Fibroblast of skin of right quadriceps (primary cell): ENCODE measurements at places on chromosomes 13 and 19.

DNA sequence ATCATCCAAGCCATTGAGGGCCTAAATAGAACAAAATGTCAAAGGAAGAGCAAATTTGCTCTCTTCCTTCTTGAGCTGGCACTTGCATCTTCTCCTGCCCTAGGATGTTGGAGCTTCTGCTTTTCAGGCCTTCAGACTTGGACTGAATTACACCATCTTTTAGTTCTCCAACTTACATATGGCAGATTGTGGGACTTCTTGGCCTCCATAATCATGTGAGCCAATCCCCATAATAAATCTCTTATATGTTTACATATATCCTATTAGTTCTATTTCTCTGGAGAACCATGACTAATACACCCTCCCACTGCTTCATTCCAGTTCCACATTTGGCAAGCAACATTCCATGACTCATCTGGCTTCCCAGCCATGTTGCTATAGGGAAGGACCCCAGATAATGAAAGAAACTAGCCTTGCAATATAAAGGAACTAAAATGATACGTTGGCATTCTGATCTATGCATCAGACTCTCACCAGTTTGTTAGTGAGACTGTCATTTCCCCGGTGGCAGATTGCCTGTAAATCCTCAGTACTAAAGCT lies 11.0 kb upstream of the ACOD1 start:
- DNase-seq = peak; percentile 99

- no peak for DNase-seq
Measured at GRCh38 chr13:107351305-107351704, 783.4 kb upstream of the ARGLU1 start.

- no peak for DNase-seq
Measured at GRCh38 chr13:98869408-98870090, 108.3 kb downstream of the DOCK9 start.

DNA sequence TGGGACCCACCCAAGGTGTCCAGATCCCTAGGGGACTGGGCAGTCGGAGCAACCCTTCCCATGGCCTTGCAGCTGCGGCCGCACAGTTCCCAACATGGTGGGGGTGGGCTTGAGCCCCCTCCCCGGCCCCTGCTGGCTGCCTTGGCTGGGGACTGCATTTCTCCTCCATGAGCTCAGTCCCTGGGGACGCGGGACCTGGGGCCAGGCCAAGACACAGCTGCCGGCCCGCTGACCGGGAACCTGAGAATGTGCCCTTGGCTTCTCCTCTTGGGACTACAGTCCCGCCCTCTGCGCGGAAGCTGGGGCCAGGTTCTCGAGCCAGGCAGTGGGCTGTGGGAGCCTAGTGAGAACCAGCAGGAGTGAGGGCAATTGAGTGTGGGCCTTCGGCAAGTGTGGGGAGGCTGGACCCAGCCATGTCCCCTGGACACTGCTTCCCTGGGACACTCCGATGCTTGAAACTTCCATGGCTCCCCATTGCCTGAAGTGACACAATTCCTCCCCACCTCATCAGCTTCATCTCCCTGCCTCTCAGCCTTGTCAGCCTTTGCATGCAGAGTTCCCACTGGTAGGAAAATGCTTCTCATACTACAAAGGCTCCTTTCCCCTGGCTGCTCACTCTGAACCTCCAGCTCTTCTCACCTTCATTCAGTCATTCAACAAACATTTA lies 13.1 kb upstream of the NOTCH3 start:
- no peak for DNase-seq

DNA sequence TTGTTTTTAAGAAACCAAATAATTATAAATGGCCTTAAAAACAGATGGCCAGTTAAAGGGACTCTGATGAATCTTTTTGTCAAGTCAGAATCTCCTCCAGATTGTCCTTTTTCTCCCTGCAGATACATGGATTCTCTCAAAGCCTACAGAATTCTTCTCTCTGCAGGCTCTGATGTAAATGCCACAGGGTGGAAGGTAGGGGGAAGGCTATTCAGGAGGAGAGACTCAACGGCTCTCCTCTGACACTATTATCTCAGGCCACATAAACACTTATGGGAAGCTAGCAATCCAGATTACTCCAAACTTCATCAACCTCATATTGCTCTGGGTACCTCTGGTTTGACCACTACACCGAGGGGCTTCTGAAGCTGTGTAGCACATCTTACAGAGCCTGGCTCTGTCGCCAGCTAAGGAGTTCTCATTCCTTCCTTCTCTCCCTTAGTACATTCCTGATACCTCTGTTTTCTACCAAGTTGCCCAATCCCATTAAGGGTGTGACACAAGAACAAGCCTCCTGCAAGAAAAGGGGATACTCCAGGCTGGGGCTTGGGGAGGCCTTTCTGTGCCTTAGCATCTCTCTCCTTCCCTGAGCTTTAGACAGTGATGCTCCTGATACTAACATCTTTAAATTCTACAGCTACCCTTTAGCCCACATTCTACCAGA lies 14.9 kb downstream of the LCP1 start:
- no peak for DNase-seq

GRCh38 chr13:71862459-71862943 lies 4.5 kb downstream of the DACH1 start:
- DNase-seq = no peak

GRCh38 chr19:39223703-39224279 lies 19.7 kb upstream of the SYCN start:
- peak; percentile 8 for DNase-seq

DNA sequence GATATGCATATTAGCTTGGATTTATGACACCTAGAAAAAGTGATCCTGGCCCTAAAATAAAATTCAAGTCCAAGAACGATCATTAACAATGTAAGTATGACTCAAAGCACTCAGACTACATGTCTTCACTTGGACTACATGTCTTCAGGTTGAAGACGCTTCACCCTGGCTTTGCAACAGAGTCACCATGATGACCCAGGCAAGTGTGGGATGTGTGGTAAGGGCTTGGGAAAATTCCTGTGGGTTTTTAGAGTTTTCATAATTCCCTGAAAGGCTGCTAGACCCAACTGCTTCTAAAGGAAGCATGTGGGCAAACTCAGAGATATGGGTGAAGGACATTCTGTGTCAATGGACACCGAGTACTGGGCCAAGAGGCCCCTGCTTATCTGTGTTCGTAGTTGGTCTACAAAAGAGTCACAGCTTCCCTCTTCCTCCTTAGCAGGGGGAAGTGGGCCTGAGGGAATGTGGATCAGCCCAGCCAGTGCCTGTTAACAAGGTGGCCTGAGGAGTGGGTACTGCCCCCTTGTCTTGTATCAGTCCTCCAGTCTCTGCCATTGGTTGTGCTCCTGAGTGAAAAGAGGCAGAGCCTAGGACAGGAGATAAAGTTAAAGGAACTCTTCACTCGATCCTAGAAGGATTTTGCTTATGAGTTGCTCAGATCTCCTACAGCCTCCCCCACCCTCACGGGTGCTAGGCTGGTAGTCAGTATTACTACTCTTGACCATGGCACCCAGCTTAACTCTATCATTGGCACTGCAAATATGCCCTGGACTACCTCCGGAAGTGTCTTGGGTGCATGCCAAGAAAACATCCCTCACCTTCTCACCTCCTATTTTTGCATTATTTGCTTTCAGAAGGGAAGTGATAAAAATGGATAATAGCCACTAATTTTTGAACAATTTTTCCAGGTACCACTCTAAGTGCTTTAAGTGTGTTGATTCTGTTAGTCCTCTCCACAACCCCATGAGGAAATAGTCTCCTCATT lies 406.3 kb downstream of the COG6 start:
- peak; percentile 47 for DNase-seq

DNA sequence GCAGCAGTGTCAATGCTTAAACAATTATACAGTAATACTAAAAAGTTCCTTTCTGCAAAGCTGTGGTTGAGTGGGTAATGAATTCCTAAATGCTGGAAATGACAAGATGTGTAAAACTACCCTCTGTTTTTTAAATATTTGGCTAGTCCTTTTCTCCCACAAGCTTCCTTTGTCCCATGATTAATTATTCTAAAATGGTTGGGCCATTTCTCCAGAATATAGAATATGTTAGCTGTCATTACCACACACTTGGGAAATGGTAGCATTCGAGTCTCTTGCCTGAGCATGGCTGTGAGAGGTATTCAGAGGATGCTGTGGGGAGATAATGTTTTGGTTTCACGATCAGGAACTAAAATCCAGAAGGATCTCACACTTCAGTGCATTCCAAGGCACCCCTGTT lies 1185.8 kb downstream of the UQCRFS1 start:
- DNase-seq = no peak

DNA sequence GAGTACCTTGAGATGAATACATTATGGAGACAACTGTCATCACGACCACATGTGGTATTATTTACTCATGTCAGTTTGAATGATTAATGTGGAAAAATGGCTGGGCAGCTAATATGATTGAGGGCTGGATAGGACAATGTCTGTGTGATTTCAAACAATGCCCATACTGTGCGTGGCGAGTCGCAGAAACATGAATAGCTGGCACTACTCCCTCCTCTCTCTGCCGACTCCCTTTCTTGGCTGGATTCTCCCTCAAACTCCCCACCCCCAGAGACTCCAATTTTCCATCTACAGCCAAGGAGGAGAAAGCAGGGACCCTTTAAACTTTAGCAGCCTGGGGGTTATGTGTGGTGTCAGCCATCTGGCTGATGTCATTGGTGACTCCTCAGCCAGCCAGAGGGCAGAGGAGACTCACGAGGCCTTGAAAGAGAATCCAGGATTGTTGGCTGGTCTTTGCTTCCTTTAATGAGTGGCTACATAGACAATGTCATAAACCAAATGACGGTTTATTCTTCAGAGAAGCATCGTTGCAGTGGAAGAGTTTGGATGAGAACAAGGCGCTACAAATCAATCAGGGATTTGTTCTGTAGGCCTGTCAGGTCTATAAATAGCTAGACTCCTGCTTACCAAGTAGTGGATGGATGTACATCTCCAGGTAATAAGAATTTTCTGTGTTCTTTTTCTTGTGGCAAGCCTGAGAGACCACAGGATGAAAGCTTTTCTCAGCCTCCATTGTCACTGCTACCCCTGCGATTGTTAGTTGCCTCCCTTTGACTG lies 165.6 kb downstream of the DLEU7 start:
- DNase-seq = peak; percentile 44
